ENCODE measurements at places on chromosomes 4 and X. TPM values are rescaled to one million over a fixed set of nuclear protein-coding genes. Genes with fewer than 3 reads are reported as not detected.

- DNase-seq, result no peak
Observed at GRCh38 chrX:136963973-136964372, 69.8 kb downstream of the GPR101 start.

GRCh38 chrX:15619053-15619755 lies 18.4 kb upstream of the ACE2 start:
- DNase-seq, result no peak

DNA sequence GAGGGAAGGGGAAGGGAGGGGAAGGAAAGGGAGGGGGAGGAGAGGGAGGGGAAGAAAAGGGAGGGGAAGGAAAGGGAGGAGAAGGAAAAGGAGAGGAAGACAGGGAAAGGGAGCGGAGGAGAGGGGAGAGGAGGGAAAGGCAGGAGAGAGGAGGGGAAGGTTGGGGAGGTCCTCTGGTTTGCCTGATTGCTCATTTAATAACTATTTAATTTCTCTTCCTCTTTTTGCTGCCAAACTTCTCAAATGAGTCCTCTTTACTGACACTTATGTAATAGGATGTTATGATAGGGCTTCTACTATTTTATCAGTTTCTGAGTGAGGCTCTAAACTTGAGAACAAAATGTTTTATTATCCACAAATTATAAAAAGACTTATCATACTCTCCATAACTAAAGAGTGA lies 35.4 kb upstream of the PPA2 start:
- no peak for DNase-seq

DNA sequence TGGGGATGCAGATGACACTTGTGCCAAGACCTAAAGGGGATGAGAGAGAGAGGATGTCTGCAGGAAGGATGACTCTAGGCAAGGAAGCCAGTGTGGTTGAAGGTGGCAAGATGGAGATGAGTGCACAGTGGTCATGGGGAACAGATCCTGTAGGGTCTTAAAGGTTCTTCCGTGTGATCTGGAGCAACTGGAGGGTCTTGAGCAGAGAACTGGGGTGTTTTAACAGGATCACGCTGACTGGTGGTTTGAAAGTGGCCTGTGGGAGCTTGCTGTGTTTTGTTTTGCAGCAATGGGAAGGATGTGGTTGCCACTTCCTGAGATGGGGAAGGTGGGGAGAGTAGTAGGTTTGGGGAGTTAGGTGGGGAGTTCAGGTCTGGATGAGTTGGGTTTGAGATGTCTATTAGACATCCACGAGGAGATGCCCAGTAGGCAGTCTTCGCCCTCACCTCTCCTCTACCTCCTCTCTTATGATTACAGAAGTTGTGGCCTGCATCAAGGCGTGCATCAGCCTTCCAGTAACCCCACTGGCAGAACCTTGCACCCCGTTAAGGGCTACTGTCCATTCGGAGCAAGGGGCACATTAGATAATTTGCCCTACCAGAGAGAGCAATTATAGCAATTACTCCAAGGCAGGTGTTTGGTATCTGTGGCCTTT lies 1.4 kb upstream of the STBD1 start:
- no peak for DNase-seq

- no peak for DNase-seq
Observed at GRCh38 chrX:136157187-136157586, 9.9 kb downstream of the FHL1 start.

GRCh38 chr4:107120661-107121060 lies 84.5 kb upstream of the DKK2 start:
- peak; percentile 70 for DNase-seq

DNA sequence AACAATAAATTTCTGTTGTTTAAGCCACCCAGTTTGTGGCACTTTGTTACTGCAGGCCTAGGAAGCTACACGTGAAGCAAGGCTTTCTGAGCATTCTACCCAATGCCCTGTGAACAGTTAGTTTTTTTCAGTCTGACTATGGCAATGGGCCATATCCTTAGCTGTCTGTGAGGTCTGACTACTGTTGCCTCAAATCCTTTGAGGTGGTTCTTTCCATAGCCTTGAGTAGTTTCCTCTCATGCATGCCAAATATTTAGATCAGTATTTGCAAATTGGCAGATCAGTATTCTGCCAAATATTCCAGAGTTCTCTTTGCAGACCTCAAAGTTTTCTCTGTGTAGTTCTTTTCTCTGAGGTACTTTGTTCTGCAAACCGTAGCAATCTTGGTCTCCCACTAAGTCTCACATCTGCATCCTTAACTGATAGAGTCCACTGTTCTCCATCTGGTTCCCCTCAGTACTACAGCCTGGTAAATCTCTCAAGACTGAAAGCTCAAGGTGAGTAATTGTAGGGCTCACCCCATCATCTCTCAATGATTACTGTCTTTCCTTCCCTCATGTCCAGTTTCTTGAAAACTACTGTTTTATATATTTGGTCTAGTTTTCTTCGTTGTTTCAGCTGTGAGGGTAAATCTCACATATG lies 984.9 kb upstream of the INTU start:
- no peak for DNase-seq

The AMOT gene
- total RNA-seq, result 2.1 TPM

- DNase-seq, result no peak
Observed at GRCh38 chr4:69727426-69727825, 33.0 kb downstream of the SULT1B1 start.

DNA sequence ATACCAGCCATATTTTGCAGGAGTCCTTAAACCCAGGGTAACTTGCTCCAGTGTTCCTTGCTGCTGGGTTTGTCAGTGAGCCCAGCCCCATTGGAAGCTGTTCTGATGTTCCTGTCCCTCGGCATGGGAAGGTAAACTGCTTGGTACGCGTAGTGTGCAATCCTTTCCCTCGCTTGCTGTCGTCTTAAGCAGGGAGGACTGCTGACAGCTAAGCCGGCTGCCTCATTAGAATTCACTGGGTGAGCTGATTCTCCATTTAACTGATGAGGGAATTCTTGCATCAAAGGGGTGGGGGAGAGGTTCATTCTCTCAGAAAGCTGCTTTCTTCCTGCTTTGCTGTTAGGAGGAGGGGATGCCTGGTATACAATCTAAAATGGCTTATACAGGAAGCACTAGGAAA lies 164.6 kb downstream of the MID1IP1 start:
- no peak for DNase-seq

- DNase-seq, result no peak
Observed at GRCh38 chr4:125994024-125994423, 679.3 kb downstream of the FAT4 start.

- DNase-seq, result no peak
Observed at GRCh38 chr4:175263537-175263936, 345.4 kb downstream of the ADAM29 start.

The MAGEC2 gene
- total RNA-seq, result not detected

DNA sequence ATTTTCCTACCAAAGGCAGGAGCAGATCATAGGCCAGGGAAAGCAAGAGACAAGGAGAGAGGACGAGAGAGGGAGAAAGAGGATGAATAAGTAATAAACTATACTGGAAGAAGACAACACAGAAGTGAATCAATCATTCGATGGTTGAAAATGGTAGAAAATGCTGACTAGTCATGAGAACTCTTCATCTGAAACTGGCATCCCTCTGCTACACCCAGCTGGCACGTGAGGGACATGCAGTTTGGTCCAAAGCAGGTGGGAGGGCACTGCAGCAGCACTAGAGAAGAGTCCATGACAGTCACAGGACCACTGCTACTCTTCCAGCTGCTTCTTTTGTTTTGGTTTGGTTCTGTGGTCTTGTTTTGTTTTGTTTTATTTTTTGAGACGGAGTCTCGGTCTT lies 74.1 kb downstream of the AFAP1 start:
- DNase-seq, result no peak

The RGN gene
- 1.8 TPM for total RNA-seq

- no peak for DNase-seq
Observed at GRCh38 chrX:42686296-42686695, 91.7 kb downstream of the PPP1R2C start.

The TCEAL2 gene
- total RNA-seq, result 0.28 TPM

DNA sequence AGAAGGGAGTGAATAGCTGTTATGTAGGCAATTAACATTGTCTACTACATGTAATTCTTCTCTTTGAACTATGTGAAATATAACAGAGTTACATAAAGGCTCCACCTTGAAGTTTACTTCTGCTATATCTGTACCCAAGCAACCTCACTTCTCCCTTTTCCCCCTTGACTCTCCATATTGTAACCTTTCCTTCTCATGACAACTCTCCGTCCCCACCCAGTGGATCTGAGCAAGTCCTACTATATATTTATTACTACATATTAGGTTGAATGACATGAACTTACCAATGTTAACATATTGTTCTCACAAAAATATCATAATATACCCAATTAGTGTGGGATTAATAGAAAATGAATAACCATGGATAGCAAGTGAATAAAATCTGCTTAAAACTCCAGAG lies 93.2 kb upstream of the ATP8A1 start:
- no peak for DNase-seq

- DNase-seq, result no peak
Observed at GRCh38 chr4:158042591-158043030, 130.2 kb downstream of the GASK1B start.

The CLDN34 gene
- not detected for total RNA-seq

DNA sequence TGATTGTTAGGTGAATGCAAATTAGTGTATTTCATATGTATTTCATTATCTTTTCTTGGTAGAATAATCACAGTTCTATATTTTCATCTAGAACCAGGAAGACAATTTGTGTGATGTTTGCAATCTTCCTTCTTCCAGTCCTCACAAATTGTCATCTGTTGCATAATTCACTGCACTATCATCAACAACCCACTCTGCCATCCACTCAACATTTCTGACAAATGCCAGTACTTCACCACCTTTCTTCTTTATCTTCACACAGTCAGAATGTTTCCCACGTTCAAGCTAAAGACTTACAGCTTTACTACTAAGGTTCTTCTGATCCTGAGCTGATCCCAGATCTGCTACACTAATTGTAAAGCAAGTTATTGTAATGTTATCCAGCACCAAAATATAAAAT lies 107.8 kb downstream of the IQCM start:
- no peak for DNase-seq

- no peak for DNase-seq
Observed at GRCh38 chrX:19883878-19884277, 3.5 kb downstream of the SH3KBP1 start.

DNA sequence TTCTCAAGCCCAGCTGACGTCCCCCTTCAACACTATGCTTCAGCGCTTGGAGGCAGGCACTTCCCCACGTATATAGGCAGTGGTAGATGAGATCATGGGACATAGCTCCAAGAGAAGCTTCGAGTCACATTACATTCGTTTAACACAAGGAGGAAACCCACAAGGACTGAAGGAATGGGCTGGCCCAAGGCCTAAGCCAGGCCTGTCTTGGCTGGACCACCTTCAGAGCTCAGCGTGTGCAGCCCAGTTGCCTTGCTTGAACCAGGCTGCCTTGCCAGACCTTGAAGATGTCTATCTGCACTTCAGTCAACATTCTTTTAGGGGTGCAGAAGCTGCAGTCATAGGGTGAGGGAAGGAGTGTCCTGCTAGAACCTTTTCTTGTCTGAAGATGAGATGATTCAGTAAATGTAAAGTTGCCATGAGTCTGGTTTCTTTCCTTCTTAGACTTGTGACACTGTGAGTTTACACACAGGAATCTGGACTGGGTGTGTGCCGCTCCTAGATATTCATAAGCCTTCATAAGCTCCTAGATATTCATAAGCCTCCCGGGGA lies 144.1 kb upstream of the RBPJ start:
- DNase-seq, result no peak

The ATP1B4 gene
- not detected for total RNA-seq

- no peak for DNase-seq
Observed at GRCh38 chr4:154456240-154456639, 35.4 kb downstream of the DCHS2 start.

- DNase-seq, result peak; percentile 81
Observed at GRCh38 chr4:16082426-16083240, 1.2 kb downstream of the PROM1 start.

GRCh38 chr4:7661846-7662506 lies 227.2 kb upstream of the PSAPL1 start:
- no peak for DNase-seq

DNA sequence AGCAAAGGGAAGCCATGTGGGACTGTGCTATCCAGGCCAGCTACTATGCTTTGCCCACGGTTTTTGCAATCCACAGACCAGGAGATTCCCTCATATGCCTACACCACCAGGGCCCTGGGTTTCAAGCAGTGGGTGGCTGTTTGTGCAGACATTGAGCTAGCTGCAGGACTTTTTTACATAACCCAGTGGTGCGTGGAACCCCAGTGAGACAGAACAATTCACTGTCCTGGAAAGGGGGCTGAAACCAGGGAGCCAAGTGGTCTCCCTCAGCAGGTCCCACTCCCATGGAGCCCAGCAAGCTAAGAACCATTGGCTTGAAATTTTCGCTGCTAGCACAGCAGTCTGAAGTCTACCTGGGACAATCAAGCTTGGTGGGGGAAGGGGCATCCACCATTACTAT lies 959.9 kb downstream of the FSTL5 start:
- no peak for DNase-seq

- no peak for DNase-seq
Observed at GRCh38 chrX:16018291-16018690, 105.1 kb upstream of the GRPR start.
